ENCODE measurements at places on chromosomes 16 and 17.

DNA sequence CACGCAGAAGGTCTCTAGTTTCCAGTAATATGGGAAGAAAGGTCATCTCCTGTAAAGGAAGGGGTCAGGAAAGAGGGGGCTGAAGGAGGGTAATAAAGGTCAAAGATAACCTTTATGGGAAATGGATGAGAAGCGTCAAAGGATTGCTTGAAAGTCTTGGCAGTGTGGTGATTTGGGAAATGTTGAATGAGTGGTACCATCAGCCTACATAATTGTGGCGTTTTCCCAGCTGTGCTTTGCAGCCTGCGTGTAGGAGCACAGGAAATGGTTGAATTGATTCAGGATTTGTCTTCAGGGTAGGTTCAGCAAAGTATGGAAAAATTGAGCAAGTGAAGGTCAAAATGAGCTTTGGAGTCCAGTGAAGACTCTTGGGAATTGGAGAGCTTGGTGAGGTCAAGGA is 115.8 kb upstream of the NOL11 start:
- no peak for DNase-seq

- DNase-seq = peak; percentile 39
These were observed at the start of gene PPM1E for GRCh38 chr17:58755577-58756245. Gene PPM1E, plus strand, starts transcription at chr17:58755854.

DNA sequence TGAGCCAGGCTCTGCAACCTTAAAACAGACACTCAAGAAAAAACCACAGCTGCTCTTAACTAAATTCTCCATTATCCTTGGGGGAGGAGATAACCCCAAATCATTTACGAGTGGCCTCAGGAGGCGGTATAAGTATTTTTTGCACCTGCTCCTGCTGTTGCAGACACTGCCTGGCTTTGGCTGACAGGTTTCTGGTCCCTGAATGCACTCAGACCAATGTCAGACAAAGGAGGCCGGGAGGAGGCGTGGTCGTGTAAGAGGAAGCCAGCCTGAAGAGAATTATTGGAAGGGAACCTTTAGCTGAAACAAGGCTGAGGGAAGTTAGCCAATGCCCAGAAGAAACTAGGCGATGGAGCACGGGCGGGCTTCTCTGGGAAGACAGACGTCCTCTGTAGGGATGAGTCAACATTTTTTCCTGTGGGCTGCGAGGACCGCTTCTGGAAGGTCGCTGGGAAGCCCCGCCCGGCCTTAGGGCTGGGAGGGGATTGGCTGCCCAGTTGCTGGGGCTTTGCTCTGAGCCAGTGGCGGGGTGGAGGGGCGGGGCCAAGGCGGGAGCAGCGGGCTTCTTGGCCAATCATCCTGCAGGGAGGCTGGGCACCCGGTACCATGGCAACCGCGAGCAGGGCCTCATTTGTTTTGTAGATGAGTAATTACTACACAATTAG is 82.3 kb downstream of the CCDC182 start:
- DNase-seq = peak; percentile 17

DNA sequence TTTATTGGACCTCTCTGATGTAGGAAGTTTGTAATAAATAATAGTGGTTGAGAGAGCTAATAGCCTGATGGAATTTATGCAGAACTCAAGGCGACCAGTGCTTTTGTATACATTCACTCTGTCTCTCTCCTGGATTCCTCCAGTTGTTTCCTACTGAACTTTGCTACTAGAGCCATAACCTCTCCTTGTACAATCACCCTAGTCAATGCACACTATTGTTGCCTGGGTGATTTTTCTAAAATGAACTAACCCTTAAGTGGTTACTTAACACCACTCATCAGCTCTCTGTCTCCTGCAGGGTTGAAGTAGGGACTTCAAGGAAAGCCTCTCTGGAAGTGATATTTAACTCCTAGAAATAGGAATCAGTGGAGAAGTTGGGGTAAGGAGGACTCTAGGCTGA is 9.7 kb downstream of the PHKB start:
- DNase-seq = no peak
